Erythroblast (primary cell): ENCODE measurements at places on chromosomes 3 and 15.

DNA sequence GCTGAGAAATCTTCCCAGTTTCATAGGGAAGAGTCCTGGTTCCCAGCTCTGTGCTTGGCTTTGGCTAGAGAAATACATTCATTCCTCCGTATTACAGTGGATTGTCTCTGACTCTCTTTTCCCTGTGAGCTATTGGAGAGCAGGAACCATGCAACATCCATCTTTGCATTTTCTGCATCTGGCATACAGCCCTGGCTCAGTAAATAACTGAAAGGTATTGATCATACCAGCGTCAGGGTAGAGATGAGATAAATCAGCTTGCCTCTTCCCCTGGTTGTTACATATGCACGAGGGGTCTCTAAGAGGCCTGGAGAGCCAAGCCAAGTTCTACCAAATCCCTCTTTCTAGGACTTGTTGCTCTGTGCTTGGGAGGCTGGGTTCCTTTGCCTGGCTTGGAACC, 35.2 kb downstream of the FOXB1 start:
- DNase-seq: no peak

- no peak for DNase-seq
Observed at GRCh38 chr15:98034731-98035130, 74.2 kb downstream of the ARRDC4 start.

- no peak for DNase-seq
Observed at GRCh38 chr3:153591561-153592245, 429.7 kb downstream of the RAP2B start.

DNA sequence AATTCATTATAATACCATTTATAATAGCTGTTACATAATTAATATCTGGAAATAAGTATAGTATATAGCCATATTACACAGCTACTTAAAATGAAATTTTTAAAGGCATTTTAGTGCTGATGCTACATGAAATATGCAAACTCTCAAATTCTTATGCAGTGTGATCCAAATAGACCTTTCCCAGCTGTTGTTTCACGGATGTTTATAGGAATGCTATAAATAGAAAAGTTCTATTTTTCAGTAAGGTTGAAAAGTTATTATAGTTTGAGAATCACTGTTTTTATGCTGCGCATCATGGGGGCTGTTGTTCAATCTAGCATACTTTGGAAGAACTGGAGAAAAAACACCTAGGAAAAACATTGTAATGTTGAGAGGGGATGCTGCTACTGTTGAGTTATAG, 147.7 kb upstream of the TRIM42 start:
- no peak for DNase-seq

DNA sequence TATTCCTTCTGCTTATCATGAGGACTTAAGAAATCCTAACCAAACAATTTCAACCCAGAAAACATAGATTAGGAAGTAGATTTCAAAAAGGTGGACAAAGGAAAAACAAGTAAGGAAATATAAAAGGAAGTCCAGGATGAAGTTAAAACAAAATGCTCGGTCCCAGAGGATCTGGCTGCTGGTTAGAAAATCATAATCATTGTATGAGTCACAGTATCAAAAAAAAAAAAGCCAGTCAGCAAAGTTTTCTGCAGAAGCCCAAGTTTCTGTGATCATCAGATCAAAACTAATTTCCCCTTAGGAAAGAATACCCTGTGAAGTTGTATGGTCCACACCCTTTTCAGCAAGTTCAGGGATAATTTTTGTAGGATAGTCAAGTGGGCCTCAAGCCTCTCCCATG, 43.0 kb upstream of the LRTM1 start:
- DNase-seq: no peak

DNA sequence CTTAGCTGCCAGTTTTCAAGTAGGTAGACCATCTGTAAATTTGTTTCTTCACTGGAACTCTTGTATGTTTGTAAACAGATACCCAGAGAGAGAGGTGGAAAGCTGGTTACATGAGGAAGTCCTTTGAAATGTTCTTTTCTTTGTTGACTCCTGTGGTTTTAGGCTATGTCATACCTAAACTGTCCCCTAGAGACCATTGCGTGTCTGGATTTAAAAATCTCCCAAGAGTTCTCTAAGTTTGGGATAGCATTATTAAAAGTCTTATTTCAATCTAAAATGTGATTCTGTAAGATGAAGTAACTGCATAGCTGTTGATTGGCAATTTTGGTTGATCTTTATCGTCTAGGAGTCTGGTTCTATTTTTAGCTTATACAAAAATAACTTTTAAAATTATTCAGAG, 127.2 kb downstream of the GHSR start:
- DNase-seq: no peak

DNA sequence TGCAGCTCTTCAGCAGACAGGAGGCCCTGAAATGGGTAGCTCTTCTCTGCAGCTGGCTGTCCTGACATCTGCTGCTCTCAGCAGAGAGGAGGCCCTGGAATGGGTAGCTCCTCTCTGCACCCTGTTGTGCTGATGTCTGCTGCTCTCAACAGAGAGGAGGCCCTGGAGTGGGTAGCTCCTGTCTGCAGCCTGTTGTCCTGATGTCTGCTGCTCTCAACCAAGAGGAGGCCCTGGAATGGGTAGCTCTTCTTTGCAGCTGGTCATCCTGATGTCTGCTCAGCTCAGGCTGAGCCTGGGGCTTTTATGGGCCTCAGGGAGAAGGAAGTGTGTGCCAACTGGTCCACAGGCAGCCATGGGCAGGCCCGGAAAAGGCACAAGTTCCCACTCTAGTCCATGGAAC, 66.6 kb downstream of the PIK3CB start:
- peak; percentile 79 for DNase-seq

DNA sequence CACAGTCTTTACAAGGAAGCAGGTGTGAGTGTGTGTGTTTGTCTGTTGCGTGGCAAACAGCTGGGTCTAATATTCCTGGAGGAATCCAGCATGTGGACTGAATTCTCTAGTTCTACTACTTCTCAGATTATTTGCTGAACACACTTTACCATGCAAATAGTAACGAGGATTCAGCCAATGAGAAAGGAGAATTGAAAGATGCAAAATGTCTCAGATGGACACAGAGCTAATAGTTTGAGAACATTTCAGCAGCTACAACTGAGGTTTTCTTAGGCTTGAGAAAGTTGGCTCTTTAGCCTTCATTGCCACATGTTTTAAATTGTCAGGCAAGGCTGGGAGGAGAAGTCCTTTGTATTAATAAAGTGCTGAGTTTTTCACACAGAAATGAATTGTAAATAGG, 568.0 kb upstream of the MDFIC2 start:
- DNase-seq: no peak
